ENCODE measurements at places on chromosomes 5 and 9.

- DNase-seq: no peak
Measured at GRCh38 chr9:122988920-122989621, 44.4 kb upstream of the GPR21 start.

GRCh38 chr5:30343707-30344106 is 849.8 kb upstream of the CDH6 start:
- DNase-seq: no peak

DNA sequence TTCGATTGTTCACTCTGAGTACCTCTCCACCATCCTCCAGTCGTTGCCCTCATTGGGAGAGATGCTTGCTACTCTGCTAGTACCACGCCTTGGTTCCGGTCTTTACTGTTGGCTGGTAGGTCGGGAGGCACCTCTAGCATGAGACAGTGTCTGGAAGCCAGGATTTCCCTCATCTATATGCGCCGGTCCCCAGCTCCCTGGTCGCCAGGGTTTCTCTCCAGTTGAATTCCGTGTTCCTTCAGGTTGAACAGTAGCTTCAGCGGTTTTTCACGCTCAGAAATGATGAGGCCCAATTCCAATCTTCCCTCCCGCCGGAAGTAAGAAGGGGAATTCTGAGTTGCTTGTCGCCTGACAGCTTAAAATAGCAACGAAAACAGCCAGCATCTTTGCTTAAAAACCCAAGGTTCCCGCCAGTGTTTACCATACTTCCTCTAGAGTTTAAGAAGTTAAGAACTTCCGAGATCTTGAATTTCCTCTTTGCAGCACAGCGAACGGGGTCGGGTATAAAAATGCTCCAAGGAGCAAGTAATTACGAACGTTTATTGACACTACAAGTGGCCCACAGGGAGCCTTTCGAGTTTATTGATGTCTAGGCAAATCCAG is 1.3 kb upstream of the ST8SIA4 start:
- DNase-seq: peak; percentile 0

GRCh38 chr5:111643499-111643898 is 113.5 kb downstream of the NREP start:
- DNase-seq: no peak

GRCh38 chr9:117787746-117788145 is 83.5 kb downstream of the TLR4 start:
- no peak for DNase-seq

DNA sequence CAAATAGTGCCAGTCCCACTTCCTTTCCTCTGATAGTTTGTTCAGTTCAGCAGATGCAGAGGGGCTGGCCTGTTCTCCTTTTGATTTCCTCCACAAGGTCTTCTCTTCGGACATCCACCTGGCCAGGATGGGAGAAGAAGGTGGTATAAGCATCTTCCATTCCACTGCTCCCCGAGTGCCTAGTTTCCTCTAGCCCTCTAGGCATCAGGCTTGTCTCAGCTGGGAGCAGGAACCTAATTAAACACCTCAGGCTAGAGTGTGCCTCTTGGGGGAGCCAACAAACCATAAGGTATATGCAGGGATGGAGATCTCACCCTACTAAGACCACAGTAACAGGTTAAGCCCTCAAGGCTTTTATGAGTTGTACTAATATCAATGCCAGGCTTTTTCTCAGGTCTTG is 835 bp upstream of the DND1 start:
- DNase-seq: no peak

DNA sequence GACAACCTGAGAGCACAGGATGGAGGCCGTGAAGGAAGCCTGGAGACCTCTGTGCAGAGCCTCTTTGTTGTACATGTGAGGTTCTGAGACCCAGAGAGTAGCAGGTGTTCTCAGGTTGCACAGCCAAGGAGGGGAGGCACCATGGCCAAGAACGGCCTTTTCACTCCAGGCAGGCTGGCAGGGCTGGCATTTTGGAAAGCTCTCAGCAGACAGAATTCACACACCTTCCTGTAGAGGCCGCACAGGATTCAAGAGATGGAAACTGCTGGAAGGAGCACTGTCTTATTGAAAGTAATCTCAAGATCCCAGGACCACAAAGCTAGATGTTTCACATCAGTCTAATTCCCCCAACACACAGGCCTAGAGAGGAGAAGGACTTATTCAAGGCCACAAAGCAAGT is 52.8 kb upstream of the XPA start:
- DNase-seq: no peak

DNA sequence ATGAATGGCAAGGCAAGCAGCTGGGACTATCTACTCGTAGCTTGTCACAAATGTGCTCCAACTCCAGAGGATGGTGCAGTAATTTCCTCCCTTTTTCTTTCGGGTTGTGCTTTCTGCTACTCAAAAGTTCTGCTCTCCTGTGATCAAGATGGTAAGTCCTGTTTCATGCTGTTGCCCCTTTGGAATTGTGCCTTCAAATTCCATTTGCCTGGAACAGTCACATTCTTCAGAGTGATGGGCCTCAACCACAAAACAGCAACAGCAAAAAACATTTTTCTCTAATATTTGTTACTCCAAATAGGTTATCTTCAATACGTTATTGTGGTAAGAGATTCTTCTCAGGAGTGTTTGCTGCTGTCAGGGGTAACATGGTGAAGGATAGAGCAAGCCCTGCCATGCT is 209.3 kb downstream of the PALM2AKAP2 start:
- no peak for DNase-seq

DNA sequence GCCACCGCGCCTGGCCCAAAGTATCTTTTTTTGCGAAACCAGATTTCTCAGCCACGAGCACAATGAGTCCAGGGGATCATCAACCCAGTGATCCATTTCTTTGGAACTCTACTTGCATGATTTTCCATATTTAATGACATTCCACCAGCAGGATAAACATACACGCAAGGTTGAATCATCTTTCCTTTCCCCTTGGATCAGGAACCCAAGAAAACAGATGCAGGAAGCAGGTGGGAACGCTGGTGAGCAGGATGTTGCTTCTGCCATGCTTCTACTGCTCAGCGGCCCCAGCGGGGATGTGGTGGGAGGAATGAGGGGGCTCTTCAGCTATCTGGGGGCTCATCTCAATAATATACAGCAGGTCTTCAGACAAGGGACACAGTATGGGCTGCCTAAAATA is 118.2 kb downstream of the SEC61B start:
- no peak for DNase-seq

- no peak for DNase-seq
Measured at GRCh38 chr9:16709924-16710323, 160.5 kb downstream of the BNC2 start.

- no peak for DNase-seq
Measured at GRCh38 chr5:155052532-155052931, 39.0 kb downstream of the KIF4B start.

GRCh38 chr5:10423022-10423421 is 18.7 kb upstream of the ROPN1L start:
- DNase-seq: no peak

DNA sequence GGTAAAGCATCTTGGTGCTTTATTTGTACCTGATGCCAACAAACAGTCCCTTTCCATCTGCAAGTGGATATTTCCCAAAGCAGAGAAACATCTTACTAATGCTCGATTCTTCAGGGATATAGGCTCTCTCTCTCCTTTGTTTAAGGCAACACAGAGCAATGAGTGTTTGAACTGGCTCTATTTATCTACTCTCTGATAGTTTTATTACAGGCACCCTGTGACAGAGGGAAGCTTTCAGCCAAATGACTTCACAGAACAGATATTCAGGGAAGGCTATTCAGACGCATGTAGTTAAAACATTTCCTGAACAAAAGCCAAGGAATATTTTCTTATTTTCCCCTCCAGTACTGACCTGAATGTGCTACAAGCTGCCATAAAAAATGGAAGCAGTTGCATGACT is 141.8 kb downstream of the YIPF5 start:
- no peak for DNase-seq

GRCh38 chr9:21933281-21933680 is 60.9 kb downstream of the CDKN2A start:
- DNase-seq: no peak

- DNase-seq: no peak
Measured at GRCh38 chr9:880725-881124, 39.2 kb downstream of the DMRT1 start.

DNA sequence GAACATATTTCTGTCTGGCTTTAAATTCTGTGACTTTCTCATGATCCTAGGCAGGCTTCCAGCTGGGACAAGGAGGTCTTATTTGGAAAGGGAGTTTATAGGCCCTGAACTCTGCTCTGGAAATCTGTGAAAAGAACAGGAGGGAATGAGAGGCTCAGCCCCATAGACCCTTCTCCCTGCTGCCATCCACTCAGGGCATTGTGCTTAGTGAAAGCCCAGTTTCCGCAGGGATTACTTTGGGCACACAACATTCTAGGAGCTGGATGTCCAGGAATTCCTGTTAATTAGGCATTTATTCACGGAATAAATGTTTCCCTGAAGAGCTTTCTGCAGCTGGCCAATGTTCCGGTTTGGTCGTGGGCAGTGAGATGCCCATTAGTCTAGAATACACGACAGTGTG is 32.7 kb upstream of the COL15A1 start:
- DNase-seq: no peak

DNA sequence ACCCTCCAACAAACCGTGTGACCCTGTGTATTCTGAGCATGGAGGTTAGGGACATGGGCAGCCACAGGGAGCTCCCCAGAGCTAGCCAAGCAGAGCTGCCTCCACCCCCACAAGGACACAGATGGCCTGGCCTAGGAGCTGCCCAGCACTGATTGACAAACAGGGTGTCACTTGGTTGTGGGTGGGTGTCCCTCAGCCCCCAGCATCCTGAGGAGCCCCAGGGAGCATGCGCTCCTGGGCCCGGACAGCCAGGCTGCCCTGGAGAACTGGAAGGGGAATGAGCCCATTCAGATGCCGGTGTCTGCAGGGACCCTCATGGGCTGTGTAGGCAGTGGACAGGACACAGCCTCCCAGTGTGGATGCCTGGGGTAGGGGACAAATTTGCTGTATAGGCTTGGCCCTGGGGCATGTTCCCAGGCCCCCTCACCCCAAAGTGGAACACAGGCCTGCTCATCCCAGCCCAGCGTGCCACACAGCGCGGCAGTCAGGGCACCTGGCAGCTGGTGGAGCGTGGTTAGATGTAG is 124.8 kb upstream of the LMX1B start:
- DNase-seq: no peak

DNA sequence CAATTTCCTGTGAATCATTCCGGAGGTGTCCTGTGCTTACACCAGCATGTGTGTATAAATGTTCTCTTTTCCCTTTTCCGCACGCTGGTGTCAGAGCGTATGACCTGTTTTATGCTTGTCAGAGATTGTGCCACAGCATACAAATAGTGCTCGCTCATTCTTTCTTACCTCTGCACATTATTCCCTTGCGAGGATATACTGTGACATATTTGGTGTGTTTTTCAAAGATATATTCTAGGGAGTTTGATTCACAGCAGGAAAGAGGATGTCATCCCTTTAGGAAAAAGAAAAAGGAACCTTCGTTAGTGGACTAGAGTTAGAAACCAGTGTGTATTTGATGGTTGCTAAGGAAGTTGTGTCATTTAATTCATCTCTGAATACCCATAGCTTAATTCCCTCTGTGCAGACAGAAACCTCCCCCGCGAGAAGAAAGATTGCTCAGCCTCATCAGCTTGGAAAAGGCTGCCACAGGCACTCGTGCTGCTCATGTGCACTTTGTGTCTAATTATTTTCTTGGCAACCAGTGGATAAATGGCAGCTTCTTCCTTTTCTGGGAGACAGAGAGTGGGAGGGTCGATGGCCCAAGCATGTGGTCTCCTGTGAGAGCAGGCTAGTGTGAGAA is 14.7 kb upstream of the CCIN start:
- no peak for DNase-seq

DNA sequence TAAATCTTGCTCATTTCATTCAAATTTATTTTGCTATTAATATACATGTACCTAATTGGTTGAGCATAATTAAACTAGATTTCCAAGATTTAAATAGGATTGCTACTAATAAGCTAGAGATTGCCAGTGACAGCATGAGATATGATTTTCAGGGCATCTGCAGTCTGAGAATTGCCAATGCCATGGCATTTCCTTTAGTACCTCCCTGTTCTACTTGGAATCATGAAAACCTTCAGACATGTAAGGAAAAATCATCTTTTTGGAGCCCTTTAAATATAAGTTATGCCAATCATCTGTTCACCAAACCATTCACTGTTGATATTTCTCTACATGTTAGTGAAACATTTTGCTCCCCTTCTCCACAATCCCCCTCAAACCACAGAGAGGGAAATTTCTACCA is 691.4 kb downstream of the DNAH5 start:
- DNase-seq: no peak

DNA sequence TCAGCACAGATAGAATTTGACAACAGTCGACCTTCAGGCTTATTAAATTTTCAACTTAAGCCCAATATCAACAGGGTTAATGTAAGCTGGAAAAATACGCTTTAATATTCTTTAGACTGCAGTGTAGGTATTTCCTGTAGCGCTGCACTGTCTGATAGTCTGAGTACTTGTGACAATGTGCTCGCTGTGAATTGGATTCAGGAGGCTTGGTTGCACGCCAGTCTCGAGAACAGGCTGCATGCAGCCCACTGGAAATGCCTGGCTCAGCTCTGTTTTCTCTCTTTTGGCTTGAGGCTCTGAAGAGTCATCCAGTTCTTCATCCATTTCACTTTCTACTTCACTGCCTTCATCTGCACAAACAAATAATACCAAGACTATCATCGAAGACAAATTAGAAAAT is 300.9 kb downstream of the RFX3 start:
- no peak for DNase-seq

- DNase-seq: no peak
Measured at GRCh38 chr5:92051741-92052140, 668.6 kb upstream of the ARRDC3 start.

DNA sequence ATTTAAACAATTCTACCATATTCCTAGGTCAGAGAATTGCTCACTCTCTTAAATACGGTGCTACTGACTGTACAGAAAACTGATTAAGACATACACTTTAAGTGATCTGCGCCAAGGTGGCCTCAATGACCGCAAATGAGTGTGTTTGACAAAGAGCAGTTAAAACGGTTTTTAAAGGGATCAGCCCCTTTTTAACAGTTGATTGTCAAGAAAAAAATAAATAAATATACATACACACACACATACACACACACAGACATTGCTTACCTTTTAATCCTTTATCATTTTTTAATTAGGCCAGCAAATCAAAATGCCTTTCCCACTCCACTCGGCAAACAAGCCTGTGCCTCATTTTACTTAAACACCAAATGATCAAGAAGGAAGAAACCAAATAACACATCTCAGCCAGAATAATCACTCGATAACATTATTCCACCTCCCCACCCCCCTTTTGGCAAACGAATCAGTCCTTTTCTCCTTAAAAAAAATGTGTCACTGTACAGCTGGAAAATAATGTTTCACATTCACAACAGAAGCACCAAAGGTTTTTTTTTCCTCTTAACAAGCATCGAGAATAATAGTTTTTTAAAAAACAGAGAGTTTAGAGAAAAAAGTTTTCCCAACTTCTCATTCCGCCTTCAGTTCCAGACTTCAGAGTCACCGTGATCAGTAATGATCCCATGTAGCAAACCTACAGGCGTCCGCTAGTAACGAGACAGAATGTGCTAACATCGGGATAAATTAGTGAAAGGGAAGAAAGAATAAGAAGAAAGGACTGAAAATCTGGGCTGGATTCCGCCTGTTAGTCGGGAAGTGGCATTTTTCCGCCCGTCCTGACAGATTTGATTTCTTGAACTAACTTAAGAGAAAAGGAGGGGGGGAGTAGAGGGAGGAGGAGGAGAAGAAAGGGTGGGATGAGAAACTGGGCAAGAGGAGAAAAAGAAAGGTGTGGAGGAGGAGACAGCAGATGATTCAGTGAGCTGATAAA is at the start of gene ZNF608:
Gene ZNF608, minus strand, starts transcription at position 712 of the 988 bp plus-strand sequence. CDS start 1,650 bp downstream, outside the sequence.
- DNase-seq: no peak

All from activated naive CD4-positive, alpha-beta T cell (primary cell).